ENCODE measurements at places on chromosomes 4 and X.

DNA sequence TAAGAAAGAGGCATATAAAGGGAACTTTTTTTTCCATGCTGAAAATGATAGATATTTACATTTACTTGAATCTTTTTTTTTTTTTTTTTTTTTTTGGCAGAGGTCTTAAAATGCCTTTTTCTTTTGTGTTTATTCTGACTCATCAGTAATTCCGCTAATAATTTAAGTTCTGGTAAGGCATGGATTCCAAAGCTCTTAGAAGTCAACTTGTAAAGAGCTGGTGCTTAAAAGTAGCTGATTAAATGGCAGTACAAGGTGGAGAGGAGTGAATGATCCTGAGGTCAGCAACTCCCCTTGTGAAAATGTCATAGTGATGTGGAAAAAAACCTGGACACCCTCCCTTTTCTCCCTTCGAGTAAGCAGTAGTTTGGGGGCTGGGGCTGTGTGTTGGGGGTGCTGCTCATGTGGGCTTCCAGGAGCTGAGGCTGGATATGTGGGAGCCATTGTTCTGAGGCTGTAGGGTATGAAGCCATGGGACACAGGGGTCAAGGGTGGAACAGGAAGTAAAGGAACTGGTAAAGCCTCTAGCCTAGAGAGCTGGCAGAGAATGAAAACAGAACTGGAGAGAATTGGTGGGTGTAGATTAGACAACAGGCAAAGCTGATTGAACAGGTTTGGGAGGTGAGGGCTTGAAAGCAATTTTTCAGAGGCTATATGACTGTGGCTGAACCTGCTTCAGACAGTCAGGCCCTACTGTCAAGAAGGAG, 41.0 kb upstream of the PITX2 start:
- DNase-seq: no peak

GRCh38 chr4:89657931-89658700, 178.8 kb downstream of the SNCA start:
- no peak for DNase-seq

- DNase-seq: no peak
Observed at GRCh38 chrX:133854290-133854689, 131.1 kb downstream of the GPC3 start.

DNA sequence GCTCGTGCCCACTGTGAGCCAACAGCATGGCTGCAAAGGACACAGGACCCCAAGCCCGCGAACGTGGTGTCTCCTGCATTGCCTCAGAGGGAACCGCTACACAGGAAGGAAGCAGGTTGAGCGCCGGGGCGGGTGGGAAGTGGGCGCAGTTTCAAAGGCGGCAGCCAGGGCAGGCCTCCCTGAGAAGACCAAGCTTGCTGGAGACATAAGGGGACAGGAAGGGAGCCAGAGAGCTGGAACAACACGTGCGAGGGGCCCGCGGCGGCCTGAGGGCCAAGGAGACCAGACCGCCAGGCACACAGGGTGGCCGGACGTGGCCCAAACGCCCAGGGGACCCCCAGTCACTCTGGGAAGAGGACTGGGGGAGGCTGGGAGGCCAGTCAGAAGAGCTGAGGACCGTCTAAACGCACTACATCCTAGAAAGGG, 32.0 kb downstream of the CTBP1 start:
- DNase-seq: no peak

- DNase-seq: no peak
Observed at GRCh38 chr4:17765514-17766286, 15.7 kb downstream of the FAM184B start.

DNA sequence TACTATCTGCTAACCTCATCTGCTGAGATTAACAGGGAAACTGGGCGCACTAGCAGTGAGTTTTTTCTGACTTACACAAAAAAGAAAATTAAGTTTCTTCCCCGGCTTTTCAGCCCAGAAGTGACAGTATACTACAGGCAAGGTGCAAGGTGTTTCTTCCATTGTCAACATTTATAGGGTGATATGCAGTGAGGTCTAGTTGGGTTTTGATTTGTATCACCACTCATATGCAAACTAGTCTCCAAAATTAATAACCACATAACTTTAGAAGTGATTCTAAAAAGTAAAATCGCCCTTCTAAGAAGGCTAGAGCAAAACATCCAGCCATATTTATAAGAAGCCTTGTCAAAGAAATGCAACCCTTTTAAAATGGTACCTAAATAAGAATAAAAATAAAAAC, 640.1 kb downstream of the ARAP2 start:
- no peak for DNase-seq

DNA sequence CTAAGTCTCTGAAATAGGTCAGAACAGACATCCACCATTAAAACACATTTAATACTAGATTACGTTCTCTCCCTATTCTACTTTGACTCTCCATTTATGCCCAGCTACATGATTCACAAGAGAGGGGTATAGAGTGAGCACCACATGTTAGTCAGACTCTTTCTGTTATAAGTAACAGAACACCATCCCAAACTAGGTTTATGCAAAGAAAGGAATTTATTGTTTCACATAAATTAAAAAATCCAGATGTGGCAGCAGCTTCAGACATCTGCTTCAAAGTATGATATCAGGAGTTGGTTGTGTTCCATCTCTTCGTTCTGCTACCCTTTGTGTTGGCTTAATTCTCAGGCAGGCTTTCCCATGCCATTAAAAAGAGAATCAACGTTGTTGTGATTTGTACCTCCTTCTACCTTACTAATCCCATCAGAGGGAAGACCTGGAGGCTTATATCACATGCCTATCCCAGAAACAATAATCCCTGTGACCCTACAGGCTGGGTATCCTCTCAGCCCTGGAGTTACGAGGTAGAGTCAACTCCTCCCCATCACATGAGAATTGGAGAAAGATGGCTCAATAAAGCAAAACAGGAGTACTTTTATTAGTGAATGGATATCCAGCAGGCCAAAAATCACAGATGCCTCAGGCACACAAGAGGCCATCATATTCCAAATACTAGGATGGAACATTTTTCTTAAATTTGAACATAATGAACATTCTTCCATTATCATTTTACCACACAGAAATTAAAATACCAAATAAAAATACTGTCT, 163.2 kb downstream of the SLC7A11 start:
- no peak for DNase-seq
